Fibroblast of the conjunctiva (primary cell): ENCODE measurements at places on chromosomes 2 and 18.

DNA sequence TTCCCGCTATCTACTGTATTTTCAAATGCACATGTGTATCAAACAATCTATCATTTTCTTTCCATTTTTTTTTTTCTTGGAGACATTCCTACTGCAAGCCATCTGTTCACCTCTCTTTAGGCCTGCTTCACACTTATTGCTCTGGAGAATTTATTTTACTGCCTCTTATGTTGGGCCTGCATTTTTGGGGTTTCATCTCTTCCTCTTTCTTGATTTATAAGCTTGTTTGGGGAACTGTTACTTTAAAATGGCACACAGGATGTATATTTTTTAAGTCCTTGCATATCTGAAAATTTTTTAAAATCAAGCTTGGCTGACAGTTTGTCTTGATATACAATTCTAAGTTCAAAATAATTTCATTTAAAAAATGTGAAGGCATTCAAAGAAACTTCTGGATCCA lies 3.5 kb upstream of the RAB27B start:
- no peak for DNase-seq

- DNase-seq, result no peak
These were observed 255.1 kb upstream of the LINC00305 start for GRCh38 chr18:64403784-64404503.

GRCh38 chr18:25306671-25307070 lies 45.3 kb downstream of the ZNF521 start:
- no peak for DNase-seq

DNA sequence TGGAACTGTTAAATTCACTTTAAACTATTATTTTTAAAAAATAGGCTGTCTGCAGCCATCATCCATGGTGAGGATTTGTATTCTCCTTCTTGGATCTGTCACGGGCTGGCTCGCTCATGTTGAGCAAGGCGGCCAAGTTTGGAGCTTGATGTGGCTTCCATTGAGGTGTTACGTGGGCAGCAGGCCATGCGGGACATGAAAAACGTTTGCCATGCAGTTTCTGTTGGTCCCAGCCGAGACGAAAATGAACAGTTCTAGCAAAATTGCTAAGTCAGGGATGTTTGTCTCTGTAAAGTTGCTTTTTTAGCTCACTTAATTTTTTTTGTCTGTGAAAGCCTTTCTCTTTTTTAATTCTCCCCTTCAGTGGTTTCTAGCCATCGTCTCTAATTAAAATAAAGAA lies 70.2 kb upstream of the MGAT5 start:
- no peak for DNase-seq

DNA sequence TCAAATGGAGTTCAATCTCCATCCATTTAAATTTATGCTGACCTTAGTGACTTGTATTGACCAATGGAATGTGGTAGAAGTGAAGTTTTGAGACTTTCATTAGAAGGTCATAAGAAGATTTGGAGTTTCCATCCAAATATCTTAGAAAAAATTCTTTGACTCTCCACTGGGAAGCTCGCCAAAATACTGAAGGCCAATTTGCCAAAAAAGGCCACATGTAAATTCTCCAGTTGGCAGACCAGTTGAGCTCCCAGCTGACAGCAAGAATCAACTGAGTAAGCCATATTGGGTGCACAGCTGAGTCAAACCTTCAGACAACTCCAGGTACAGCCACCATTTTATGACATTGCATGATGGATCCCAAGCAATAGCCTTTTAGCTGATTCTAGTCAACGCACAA lies 228.3 kb upstream of the SETBP1 start:
- peak; percentile 32 for DNase-seq

DNA sequence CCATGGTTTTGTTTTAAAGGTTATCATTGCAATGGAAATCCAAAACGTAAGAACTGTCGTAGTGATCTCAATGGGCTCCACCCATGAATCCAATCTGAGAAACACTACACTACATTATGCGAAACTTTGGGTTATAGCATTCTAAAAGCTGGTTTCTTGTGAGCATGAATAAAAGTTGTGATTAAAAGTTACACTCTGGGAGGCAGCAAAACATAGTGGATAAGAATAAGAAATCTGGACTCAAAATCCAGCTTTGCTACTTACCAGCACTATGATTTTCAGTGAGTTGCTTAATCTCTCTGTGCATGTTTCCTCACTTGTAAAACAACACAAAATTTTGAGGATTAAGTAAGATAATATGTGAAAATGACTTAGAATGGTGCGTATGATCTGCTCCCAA lies 25.7 kb upstream of the THOC1 start:
- DNase-seq, result peak; percentile 27

GRCh38 chr2:180699657-180700361 lies 280.6 kb upstream of the UBE2E3 start:
- no peak for DNase-seq

DNA sequence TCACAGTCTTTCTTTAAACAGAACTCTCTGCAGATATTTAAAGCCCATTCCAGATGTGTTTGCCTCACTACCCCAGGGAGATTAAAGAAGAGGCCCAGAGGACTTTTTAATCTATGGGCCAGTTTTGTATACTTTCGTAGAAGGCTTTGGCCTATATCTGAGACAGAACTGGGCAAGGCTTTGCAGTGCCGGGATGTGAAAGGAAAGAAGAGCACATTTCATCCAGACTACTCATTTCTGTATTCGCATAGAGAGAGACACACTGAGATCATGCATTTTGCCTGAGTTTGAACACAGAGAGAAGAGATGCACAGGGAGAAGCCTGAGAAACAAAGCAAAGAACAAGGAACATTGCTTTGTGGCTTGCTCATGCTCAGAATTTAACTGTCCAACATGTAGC lies 54.9 kb upstream of the SLC5A7 start:
- DNase-seq, result no peak

DNA sequence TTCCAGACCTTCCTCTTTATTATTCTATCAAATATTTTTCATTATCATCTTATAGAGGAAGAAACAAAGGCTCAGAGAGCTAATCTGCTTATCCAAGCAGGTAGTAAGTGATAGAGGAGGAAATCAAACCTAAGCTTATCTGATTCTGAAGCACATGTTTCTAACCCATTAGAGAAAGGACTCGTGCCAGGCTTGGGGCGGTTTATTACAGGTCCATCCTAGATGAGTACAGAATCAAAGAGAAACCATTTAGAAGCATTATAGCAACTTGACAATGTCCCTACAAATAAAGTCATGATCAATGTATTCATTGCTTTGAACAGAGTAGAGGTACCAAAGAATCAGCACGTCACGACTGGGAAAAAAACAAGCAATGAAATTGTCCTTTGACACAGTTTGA lies 303.0 kb downstream of the CYRIA start:
- DNase-seq, result no peak

DNA sequence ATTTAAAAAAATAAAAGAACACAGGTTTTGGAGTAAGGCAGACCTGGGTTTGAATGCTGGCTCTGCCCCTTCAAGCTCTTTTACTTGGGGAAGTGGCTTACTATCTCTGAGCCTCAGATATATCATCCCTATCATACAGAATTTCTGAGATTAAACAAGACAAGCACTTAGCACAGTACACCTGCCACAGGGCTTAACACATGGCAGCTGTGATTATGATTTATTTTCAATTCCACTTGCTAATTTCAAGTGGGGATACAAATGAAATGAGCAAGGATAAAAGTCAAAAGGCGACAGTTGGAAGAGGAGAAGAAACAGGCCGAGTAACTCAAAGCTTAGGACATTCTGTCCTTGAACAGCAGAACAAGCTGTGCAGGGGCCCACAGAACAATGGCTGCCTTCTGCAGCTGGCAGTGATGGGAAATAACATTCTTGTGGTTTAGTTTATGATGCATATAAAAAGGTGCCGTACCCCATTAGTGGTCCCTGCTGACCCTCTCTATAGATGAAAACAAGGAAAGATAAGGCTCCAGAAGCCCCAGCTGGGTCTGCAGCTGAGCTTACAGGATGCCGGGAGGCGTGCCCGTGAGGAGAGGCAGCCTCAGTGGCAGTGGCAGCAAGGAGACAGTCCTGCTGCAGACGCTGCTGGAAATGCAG lies 45.3 kb downstream of the KIF3C start:
- DNase-seq, result no peak

DNA sequence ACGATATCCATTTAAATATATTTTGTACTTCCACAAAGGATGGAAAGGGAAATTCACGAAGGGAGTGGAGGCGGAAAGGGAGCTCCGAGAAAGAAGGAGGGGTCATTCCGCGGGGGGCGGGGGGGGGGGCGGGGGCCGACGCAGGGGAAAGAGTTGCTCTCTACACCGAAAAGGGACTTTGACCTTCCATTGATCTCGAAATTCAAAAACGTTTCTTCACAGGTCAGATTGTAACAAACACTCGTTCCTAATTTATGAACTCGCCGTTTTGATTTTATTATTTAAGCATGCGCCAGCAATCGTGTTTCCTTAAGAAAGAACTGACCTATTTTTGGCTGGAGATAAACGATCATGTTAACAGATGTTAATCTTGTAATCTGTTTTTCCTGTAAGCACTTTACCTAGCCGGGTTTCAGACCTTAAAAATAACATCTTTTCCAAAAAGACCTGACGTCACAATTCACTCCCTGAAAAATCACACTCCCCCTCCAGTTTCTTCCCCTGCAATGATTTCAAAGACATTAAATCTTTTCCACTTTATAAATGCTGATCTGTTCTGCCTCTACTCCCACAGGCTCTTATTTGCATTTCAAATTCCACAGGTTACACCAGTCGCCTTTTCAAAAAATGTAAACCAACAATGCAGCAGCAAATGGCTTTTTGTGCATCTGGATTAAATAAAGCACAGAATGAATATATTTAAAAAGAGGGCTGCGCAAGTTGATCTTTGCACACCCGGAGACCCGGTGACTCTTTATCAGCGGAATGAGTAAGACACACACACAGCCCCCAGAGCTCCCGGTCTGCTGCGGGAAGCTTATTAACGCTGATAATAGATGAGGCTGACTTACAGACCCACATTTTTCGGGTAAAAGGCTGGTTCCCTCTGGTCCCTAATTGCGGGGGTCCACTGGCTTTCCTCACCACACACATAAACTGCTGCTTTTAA lies 1.6 kb downstream of the ZNF516 start:
- no peak for DNase-seq

- DNase-seq, result no peak
These were observed 277.4 kb downstream of the NDUFA10 start for GRCh38 chr2:239747771-239748170.

- peak; percentile 34 for DNase-seq
These were observed 175.8 kb downstream of the SRBD1 start for GRCh38 chr2:45435316-45435715.

DNA sequence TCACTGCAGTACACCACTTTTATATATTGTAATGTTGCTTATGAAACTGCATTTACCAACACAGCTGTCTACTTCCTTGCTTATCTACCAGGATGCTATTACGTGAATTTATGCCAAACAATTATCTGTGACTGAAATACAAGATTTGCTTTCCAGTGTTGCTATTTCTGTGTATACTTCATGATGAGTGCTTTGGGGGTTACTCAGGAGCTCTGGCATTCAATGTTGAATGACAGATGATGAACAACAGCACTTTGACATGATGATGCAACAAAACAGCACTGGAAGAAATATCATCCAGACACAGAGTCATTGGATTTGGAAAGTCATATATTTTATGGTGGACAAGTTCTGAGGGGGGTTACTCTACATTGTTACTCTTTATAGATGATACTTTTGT lies 125.8 kb downstream of the NETO1 start:
- DNase-seq, result no peak

- DNase-seq, result no peak
These were observed 70.7 kb downstream of the MYOM1 start for GRCh38 chr18:3148930-3149535.

DNA sequence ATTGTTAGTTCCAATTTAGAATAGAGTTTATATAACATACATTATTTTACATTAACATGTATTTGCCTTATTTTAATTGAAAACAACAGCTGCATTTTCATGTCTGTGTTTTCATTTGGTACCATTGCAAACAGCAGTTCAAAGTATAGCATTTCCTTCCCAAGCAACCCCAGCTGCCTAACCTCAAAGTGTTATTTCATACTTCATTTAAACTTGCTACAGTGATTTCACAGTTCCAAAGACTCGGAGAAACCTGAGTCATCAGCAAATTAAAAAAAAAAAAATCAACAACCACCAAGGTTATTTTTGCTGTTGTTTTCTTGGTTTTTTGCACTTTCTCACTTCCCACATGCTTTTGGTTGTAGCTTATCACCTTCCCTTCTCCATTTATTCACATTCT lies 236.5 kb upstream of the SPHKAP start:
- no peak for DNase-seq

DNA sequence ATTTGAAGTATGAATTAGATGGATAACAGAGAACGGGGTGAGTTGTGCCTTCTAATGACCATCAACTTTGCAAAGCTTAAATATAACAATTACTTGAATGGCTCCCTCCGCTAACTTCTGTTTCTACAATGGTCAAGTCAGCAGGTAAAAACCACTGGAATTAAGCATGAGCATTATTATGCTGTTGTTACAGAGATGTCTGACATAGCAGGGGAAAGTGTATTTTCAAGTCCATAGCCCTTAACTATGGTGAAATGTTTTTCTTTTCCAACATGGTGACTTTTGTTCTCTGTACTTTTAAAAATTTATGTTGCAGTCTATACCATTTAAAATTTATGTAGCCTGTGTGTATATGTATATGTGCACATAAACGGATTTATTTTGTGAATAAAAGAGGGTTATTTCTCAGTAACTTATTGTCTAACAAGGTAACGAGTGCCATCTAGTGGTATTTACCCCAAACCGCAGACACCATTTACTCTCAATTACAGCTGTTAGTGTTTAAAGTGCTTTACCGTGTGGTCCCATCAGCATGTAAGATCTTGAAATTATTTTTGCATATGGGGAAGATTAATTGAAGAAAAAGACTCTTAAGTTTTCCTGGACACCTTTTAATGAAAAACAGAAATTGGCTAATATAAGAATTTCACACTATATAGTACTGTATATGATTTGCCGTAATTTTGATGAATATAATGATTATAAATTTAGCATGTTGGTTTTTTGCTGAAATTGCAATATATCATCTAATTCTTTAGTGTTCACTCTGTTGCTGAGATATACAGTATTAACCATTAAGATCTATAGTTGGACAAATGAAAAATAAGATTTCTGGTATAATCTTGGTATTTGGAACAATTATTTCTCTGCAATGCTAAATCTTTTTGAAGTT lies 78.2 kb downstream of the UBE2E3 start:
- peak; percentile 47 for DNase-seq

DNA sequence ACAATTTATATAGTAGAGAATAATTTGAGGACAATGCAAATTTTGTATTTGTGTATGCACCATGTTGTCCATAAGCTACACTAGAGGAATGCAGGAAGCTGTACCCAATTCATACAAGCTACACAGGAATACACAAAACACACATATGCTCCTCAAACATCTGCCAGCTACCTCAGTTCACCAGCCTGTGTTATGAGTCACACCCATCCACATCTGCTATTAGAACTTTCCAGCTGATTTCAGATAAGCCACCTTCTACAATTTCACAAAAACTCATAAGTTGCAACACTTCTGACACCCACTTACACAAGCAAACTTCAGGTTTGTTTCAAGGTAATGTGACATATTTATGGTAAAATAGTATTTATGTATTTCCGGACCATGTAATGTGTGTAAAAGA lies 438.9 kb downstream of the SATB2 start:
- no peak for DNase-seq

- DNase-seq, result no peak
These were observed 255.4 kb upstream of the CDH2 start for GRCh38 chr18:28432339-28432738.

- DNase-seq, result no peak
These were observed 222.6 kb upstream of the ST6GAL2 start for GRCh38 chr2:107108556-107108955.
